NCI-H1092 (cell line): ENCODE measurements at places on chromosomes 1 and 21.

DNA sequence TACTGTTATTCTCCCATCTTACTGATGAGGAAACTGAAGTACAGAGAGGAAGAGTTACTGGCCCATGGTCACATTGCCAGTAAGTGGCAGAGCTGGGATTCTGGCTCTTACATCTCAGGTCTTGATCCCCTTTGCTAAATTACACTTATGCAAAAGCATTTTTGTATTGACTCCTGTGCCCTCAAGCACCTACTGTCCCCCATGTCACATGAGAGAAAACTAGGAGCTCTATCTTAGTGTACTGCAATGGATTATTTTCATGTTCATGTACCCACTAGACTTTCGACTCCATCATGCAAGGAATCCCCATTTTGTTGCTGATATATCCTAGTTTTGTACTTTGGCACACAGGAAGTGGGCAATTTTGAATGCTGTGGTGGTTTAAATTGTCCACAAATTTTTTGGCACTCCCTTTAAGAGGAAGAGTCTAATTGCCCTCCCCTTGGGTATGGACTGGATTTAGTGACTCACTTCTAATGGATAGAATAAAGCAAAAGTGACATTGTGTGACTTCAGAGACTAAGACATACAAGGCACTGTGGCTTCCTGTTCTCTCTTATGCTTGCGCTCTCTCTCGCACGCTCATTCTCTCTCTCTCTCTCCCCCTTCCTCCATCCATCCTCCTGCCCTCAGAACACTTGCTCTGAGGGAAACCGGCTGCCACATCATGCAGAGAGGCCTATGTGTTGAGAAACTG, 43.5 kb upstream of the JAK1 start:
- no peak for DNase-seq

- DNase-seq: no peak
Measured at GRCh38 chr1:6971699-6972098, 186.4 kb downstream of the CAMTA1 start.

- DNase-seq: no peak
Measured at GRCh38 chr1:96409087-96409486, 312.5 kb upstream of the PTBP2 start.

DNA sequence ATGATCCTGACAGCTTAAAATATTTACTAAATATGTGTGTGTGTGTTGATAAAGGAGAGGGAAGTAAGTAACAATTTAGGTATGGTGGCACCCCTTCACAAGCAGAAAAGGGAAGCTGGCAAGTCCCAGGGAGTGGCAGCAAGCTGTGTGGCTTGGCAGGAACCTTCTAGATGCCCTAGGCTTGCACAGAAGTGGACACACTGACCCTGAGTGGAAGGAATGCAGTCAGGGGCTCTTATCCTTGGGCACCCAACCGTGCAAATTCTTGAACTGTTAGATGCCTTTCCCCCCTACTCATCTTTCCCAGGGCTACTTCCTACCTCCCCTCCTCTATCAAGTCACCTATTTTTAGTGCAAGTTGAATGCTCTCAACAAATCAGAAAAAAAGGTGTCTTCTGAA, 18.9 kb downstream of the ACP6 start:
- DNase-seq: no peak

DNA sequence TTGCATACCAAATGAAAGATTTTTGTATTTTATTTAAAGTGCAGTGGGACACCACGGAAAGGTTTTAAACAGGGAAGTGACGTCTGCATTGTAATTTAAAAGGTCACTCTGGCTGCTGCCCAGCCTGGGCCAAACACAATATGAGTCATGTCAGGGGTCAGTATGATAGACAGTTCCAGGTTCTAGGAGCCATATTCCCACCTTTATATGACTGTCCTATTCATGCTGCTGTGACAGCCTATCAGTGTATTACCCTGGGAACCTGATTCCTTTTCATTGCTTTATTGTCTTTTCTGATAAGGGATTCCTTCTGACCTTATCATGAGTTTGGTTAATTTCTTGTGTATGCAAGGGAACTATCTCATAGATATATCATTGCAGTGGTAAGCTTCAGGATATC, 5.3 kb downstream of the VANGL1 start:
- no peak for DNase-seq

GRCh38 chr1:172499636-172500141, 33.3 kb upstream of the SUCO start:
- DNase-seq: no peak

- no peak for DNase-seq
Measured at GRCh38 chr1:151069103-151069486, 1.5 kb upstream of the GABPB2 start.

DNA sequence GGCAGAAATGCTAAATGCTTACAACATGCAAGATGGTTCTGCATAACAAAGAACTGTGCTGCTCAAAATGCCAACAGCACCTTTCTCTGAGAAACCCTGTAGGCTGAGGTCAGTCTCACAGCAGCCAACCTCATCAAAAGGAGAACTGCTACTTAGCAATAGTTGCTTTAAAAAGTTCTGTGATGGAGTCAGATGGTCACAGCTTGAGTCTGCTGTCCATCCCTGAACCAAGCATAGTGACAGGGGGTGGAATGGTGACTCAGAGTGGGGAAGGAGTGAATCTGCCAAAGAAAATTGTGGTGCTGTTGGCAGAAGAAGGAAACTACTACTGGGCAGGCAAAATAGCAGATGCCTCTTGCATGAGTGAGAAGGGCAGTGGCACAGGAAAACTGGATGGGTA, 106.0 kb upstream of the FAM78B start:
- DNase-seq: no peak

- no peak for DNase-seq
Measured at GRCh38 chr1:183566026-183566425, 24.2 kb downstream of the NCF2 start.

- no peak for DNase-seq
Measured at GRCh38 chr1:238596703-238597102, 706.0 kb upstream of the ZP4 start.
